ENCODE measurements at places on chromosomes 6 and 20.

- no peak for DNase-seq
Observed at GRCh38 chr6:21753241-21754108, 159.9 kb downstream of the SOX4 start.

DNA sequence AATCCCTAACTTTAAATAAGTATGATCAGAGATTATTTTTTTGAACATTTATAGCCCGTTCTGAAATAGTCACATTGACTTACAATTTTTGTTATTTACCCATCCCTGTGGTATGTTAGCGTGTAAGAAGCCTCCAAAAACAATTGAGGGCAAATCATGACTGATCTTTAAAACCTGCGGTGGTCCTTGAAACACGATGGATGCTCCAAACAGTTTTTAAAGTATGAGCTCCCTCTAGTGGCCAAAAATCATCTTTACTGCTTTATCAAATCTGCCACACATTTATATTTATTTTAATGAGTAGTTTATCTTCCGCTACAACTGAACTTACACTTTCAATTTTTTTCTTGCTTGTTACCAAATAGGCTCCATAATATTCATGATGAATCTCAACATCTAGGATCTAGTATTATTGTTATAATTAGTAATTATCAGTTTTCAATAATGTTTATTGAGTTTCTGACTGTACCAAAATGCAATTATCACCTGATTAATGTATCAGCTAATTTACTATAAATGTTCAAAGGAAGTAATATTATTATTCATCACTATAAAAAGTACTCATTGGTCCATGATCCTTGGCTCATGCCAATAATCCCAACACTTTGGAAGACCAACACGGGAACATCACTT, 52.2 kb downstream of the MARCKS start:
- DNase-seq: peak; percentile 31

GRCh38 chr20:50003253-50003656, 20.5 kb downstream of the SNAI1 start:
- no peak for DNase-seq

DNA sequence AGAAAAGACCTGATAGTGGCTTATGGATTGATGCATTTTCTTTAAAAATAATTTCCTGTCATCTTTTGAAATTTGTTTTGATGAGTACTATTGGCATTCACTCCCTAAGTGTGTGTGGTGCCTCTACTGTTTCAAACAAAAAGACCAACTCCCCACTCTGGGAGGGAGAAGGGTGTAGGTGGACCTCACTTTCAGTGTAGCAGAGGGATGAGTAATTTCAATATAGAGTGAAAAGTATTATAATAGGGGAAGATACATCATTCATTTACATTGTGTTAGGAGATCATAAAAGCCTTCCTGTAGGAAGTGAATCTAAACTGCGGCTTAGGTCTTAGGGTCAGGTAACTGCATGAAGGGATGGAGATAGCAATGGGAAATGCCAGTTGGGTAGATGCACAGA, 46.4 kb downstream of the SAMD3 start:
- no peak for DNase-seq

DNA sequence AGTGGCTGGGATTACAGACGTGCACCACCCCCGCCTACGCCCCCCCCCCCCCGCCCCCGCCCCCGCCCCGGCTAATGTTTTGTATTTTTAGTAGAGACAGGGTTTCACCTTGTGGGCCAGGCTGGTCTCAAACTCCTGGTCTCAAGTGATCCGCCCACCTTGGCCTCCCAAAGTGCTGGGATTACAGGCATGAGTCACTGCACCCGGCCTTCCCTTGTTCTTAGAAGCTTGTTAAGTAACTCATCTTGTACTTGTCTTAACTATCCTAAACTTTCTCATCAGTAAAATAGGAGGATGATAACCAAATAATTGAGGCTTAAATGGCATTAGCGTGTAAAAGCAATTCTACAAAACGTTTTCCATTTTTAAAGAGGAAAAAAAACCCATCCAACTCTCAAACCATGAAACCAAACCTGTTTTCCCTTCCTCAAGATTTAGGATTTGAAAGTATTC, 4.2 kb downstream of the CDYL start:
- no peak for DNase-seq

- no peak for DNase-seq
Observed at GRCh38 chr20:4061987-4062386, 46.6 kb upstream of the RNF24 start.

GRCh38 chr6:33254591-33254990, 17.1 kb downstream of the VPS52 start:
- DNase-seq: no peak

All from COR-L47 (cell line).